ENCODE measurements at places on chromosomes 4 and X.
A peak's percentile ranks its signal among the peaks of the same experiment; 100 is the strongest.

DNA sequence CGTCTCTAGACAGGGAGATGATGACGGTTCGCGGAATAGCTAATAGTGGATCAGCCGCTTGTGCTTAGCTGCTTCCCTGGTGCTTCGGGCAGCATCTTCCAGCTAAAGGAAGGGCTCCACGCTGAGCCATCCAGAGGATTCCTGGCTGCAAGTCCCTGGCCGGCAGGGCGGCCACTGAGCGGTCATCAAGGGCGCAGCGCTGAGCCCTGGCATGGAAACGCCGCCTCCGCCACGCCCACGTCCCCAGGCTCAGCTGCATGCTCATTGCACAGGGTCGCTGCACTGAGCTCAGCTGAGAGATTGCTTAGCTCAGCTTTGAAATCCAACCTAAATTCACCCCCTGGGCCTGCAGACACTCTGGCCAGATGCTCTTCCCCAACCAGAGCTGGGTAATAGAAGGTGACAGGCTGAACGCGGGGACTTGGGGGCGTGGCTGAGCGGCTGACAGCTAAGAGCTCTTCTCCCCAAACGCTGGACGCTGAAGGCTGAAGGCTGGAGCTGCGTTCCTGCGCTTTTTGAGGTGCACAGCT lies 118.2 kb upstream of the KIT start:
- no peak for DNase-seq

GRCh38 chrX:153459986-153460385 lies 10.4 kb downstream of the HAUS7 start:
- no peak for DNase-seq

DNA sequence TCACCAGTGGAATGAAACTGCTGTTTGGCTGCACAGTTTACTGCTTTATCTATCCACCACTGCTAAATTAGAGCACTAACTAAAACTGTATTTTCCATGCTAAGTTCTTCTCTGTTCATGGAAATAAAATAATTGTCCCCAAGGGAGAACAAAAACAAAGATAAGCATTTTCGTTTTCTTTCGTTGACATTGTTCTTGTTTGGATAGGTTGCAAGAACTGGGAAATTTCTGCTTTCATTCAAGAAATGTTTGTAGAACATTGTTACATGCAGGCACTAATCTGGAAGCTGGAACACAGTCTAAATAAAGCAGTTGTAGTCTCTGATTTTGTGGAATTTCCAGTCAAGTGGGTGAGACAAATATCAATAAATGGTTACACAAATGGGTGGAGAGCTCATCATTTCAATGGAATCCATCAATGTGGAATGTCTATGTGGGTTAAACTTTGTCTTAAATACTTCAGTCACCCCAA lies 5.8 kb upstream of the CXCL8 start:
- no peak for DNase-seq

DNA sequence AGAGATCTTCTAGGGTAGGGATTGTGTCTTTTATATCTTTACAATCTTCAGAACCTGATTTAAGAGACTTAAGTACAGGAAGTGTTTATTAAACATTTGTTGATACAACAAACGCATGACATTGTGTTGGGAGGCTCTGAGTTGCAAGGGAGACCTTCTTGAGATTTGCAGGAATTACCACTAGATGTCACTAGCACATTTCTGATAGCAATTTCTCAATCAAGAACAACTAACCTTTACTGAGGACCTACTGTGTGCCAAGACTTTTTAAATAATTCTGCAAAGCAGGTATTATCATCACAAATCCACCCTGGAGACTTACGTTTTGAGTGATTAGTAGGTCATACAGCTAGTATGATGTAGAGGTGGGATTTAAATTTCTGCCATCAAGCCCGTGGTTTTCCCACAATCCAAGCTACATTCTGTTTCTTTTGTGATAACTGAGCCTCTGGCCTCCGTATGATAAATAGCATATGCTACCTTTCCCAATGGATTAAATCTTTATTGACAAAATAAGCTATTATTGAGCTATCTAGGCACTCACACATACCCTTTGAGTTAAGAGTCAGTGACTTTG lies 986.0 kb downstream of the CCSER1 start:
- no peak for DNase-seq

DNA sequence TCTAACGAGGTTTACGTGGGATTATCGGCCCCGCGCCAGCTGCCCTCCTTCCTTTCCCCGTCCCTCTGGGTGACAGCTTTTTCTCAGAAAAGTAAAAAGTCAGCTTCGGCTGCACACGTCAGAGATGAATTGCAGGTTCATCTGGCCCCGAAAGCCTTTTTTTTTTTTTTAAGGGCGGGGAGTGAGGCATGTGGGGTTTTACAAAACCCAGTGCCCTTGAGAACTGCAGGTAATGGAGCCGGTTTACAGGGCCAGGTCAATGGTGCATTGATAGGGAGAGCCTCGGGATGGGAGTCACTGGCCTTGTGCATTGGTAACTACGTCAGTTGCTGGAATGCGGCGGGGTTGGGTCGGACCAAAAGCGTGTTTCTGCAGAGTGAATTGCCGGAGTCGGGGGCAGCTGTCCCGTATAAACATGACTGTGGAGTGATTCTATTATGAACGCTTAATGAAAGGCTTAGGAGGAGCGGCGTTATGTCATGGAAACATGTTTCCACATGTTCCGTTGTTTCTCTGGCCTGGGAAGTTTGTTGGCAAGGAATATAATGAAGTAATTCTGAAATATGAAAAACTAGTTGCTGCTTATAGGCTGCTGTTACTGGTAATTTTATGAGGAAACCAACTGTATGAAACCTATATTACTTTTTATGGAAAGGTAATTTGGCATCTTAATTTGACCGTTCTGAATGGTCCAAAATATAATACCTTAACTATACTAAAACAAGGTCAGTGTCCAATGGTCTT lies 1.1 kb downstream of the HSPA4L start:
- peak; percentile 36 for DNase-seq

DNA sequence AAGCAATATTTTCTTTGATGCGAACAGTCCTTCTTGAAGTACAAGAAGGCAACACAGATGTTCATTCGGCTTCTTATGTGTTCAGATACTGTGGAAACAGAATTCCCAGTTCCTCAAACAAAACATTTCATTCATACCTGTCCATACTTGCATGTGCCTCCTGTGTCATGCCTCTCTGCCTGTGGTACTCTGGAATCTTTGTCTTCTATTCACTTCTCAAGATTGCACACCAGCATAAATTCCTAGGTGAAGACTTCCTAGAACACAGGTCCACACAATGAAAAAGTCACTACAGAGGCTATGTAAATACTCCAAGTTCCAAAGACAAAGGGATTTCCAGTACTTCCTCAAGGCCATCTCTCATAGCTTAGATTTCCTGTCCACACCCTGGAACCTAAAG lies 367.2 kb downstream of the AFF2 start:
- no peak for DNase-seq

- no peak for DNase-seq
Observed at GRCh38 chr4:181508601-181509000, 734.6 kb upstream of the TENM3 start.

DNA sequence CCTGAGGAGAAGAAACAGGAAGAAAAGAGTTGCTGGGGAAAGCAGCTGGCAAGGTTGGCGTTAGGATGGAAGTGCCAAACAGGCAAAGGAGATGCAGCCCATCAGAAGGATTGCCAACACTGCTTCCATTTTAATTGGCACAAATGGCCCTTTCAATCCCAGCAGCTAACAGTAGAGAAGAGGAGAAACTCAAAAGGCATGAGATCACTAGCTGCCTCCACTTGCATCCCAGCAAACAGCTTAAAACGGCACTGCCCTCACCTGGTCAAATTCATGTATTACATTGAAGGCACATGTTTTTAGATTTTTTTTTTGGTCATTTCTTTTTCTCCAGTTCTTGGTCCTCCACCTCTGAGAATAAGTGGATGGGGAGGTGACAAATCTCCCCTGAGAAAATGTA lies 14.9 kb upstream of the LOC101059915 start:
- DNase-seq: no peak

DNA sequence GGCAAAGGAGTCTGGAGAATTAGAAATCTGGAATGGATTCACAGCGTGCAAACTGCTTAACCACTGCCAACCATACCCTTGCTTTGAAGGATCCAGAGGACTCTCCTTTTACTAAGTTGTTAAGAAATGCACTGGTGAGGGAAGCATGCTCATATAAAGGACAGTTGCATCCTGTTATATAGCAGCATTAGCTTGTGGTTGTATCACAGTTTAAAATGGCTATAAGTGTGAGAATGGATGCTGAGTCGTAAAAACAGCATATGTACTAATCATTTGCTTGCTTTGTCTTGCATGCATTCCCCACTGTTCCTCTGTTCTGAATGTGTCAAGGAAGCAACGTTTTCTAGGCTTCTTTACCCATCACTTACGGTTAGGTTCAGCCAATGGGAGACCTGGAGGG lies 101.1 kb downstream of the CXCL13 start:
- no peak for DNase-seq

- DNase-seq: no peak
Observed at GRCh38 chr4:38105475-38106220, 145.4 kb downstream of the PTTG2 start.

GRCh38 chr4:150343796-150344195 lies 238.2 kb upstream of the MAB21L2 start:
- DNase-seq: no peak

All from nucleus accumbens (tissue), 56 donors.